ENCODE measurements at places on chromosomes 2 and 18.

- no peak for DNase-seq
Measured at GRCh38 chr2:240187989-240188590, 47.6 kb upstream of the OTOS start.

- DNase-seq = peak; percentile 27
Measured at GRCh38 chr18:63319383-63320122, at the start of gene BCL2. Gene BCL2, minus strand, starts transcription at chr18:63319769.

DNA sequence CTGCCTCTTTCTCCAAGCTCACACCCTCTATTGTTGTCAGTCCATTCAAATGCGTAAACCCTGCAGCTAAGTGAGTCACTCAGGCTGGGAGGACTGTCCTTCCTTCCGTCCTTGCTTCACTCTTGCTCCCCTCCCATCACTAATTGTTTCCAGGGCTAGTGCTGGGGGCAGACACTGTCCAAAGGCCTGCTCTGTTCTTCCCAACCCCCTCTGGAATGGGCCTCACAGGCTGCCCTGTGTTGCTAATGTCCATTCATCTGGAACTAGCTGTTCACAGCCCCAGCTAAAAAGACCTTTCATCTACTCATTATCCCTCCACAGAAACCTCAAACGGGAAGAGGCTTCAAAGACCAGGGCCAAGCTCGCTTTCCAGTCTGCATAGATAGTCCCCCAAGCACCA is 31.9 kb upstream of the NRP2 start:
- no peak for DNase-seq

- peak; percentile 92 for DNase-seq
Measured at GRCh38 chr18:51196118-51196810, 1.2 kb downstream of the MEX3C start.

- no peak for DNase-seq
Measured at GRCh38 chr2:67889056-67889455, 173.7 kb downstream of the C1D start.

GRCh38 chr2:40534528-40534927 is 82.6 kb upstream of the SLC8A1 start:
- no peak for DNase-seq

DNA sequence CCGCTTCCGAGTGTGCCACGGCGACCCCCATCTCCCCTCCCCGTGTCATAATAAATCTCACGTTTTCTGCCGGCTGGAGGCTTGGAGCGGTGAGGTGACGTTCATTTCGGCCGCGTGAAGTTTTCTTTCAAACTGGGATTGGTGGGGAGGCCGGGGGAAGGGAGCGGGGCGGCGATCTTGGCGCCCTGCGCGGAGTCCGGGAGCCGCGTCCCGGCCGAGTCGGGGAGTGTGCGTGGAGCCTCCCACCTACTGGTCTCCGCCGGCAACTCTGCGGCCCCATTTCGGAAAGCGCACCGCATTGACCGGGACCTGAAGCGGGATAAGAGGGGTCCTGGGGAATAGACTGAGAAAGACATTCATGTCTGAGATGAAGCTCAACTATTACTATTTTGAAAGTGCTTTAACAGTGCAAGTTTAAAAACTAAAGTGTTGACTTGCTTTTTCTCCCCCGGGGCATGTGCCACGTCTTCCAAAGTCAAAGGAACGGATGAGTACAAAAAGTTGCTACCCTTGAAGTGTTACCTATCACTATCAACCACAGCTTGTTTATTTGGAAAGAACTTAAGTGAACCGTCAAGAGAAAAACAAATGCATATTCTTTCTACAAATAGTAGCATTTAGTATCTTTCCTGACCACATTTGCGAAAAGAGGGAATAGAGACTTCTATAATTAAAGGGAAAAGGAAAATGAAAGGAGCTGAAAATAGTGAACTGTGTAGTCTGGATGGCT is 818 bp upstream of the IKZF2 start:
- DNase-seq = peak; percentile 91

DNA sequence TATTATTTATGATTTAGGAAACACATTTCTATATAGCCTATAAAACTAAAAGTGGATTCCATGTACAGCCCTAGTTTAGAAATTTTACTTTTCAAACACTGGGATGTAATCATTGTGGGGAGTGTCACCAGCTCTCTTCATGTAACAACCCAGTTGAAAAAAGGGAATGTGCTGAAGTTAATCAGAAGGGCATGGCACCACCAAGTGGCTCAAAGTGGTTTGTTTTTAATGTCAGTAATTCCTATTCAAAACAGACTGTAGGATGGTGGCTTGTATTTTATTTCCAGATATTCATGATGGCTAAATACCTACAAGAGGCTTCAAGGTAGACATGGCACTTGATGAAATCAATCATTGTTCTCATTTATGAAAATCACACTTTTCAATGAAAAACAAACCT is 58.1 kb upstream of the TMEM182 start:
- DNase-seq = no peak

DNA sequence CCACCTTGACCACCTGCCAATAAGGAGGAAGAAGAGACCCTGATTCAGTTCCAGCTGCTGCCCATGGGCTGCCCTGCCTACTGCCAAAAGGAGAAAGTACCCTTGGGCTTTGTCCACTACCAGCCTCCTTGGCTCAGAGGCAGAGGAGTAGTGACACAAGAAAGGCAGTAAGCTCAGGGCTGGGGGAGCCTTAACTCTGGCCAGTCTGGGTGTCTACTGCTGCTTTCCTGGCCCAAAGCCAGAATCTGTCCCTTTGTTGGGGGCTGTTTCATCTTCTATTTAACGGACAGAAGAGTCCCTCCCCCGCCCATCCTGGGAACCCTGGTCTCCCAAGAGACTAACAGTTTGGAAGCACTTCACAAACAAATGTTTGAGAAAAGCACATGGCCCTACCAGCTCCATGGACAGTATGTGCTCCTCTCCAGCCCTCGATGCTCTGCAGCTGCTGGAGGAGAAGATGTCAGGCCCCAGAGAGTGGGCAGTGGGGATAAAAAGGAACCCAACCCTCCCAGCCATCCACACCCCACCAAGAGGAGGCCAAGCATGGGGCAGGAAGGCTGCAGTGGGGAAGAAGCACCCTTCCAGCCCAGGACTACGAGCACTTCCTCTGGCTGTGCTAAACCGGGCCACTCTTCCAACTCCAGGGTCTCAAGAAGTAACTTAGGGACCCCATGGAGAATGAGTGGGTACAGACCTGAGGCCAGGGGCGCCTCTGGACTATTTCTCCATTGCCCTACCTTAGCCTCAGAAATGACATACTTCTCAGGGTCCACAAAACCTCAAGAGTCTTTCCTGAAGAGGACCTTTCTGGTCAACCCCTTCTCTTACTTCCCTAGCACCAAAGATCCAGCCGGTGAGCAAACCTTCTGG is 1.2 kb downstream of the ATG9A start:
- DNase-seq = no peak

- no peak for DNase-seq
Measured at GRCh38 chr2:107069890-107070289, 183.9 kb upstream of the ST6GAL2 start.

DNA sequence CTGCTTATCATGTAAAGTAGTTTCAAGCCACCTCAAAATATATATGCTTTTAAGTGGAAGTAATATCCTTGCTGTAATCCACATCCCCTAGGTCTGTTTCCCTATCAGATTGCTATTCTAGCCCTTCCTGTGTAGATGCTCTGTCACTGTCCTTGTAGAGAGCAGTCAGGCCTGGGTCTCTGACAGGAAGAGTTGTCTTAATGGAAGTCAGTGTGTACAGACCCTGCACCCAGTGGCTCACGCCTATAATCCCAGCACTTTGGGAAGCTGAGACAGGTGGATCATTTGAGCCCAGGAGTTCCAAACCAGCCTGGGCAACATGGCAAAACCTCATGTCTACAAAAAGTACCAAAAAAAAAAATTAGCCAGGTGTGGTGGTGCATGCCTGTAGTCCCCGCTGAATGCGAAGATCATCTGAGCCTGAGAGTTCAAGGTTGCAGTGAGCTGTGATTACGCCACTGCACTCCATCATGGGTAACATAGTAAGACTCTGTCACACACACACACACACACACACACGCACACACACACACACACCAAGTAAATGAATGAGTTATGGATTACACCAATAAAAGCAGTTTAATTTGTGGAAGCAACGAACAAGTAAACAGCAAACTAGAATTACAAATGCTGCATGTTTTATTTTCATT is 70.2 kb upstream of the DSC1 start:
- no peak for DNase-seq

GRCh38 chr2:13390676-13391075 is 673.9 kb downstream of the TRIB2 start:
- DNase-seq = no peak

DNA sequence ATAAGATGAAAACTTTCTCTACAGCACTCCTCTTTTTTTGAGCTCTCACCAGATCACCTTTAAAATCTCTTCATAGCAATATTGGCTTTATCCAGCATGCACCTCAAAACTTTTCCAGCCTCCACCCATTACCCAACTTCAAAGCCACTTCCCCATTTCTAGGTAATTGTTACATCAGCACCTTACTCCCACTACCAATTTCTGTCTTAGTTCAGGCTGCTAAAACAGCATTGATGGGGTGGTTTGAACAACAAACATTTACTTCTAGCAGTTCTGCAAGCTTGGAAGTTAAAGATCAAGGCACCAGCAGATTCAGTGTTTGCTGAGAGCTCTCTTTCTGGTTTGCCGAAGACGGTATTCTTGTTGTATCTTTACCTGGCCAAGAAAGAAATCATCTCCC is 114.0 kb upstream of the SLC39A10 start:
- DNase-seq = no peak

DNA sequence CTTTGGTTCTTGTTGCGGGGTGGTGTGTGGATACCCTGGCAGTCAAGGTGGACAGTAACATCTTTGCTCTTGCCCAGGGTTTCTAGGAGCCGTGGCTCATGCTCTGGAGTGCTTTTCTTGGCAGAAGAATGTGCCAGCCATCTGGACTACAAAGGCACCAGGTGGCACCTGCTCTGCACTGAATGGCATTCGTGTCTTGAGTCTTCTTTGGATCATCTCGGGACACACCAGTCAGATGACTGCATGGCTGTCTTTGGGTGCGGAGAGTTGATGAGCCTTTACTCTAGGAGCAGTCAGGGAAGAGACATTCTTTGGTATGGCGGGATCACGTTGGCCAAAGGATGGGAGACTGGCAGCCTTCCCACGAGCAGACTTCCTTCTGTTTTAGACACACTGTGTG is 104.1 kb upstream of the SEC11C start:
- DNase-seq = no peak

DNA sequence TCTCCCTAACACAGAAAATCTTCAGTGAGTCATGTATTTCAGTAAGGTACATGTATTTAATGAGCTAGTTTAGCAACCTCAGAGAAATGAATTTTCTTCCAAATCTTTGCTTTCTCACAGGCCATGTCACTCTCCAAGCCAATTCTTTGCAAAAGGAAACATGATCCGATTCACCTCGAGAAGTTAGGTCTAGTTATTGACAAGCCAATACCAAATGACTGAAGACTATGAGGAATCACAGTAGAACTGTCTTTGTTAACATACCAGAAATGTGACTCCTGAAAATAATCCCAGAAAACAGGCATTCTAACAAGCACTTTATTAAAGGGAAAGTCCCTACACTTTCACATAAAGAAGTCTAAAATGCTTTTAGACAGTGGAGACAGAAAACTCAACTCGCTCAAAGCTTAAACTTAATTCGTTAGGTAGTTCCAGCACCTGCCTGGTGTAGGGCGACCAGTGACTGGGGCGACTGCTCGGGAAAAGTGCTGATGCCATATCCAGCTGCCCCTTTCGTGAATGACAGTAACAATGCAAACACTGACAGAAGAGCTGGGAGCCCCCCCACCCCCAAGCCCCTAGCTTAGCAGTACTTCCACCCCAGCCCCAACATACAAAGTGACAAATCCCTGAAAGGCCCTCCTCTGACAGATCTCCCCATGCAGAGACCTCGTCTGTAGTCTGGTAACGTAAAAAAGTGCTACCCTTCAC is 1.8 kb downstream of the MEMO1 start:
- DNase-seq = peak; percentile 26

DNA sequence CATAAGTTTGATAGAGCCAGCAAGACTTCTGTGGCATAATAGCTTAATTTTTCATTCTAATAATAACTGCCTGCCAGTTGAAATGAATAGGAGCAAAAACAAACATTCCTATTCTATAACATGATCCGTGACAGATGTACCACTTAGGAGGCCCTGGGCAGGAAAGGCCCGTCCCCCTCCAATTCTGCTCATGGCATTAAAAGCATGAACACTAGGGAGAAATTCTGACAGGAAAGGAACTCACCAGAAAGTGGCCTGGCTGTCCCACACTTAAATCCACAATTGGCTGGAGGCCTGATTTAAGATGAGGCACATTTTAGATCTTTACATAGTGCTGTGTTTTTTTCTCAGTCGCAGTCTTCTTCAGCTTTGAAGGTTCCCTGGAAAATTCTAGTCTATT is 261.9 kb upstream of the ETAA1 start:
- no peak for DNase-seq

GRCh38 chr18:25561918-25562317 is 210.0 kb upstream of the ZNF521 start:
- no peak for DNase-seq

DNA sequence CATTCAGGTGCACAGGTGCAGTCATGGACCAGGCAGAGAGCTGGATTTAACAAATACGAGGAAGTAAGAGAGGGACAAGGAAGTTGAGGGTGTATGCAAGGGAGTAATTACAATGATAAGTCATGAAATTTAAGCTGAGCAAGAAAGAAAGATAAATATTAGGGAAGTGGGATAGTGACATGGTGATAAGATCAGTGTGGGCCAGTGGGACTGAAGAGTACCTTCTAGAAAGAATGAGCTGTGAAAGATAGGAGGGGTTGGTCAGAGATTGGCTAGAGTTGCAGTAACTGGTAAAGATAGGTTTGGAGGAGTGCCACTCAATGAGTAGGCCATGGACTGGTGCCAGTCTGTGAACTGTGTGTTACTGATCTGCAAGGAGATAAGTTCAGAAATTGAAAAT is 200.8 kb upstream of the SIX3 start:
- no peak for DNase-seq

GRCh38 chr2:239598011-239598731 is 197.4 kb upstream of the HDAC4 start:
- DNase-seq = peak; percentile 20

DNA sequence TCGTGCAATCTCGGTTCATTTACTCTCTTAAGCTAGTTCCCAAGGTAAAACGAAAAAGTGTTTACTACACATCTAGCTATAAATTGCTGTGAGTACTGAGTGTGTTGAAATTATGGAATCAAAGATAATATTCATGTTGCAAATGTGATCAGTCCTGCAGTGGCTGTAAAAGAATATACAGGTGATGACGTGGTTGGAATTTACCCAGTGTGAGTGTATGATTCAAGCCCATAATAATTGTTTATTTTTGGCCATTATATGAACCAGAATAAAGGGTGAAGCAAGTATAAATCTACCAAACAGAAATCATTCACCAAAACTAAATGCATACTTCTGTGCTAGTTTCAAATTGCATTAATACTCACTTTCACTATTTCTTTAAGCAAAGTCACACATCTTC is 1363.6 kb upstream of the CHAC2 start:
- no peak for DNase-seq

Measured in upper lobe of left lung (tissue), 6 donors.